NCI-H1694 treated with DMSO at 0.1 percent for 48 hours (cell line): ENCODE measurements at places on chromosomes 6 and 20.

DNA sequence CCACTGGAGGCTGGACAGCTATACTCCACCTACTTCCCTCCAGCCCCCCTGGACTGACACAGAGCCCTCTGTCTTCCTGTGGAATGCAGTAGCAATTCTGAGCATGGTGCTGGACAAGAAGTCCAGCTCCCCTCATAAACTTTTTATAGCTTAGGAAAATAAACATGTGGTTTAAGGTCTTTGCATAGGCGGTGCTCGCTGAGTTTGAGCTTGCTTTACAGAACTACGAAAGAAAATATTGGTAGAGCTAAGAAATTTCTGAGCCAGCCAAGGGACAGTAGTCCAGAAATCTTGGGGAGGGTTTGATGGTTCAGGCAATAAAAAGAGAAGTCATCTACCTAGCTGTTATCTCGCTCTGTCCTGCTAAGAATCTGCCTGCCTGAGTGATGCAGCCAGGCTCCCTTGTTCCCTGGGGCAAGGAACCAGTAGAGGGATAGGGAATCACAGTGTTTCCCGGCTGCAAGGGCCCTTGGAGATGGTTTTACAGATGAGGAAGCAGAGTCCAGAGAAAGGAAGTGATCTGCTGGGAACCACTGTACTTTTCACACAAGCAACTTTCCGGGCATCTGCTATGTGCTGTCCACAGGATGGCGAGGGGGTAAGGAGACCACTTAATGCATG, 343.4 kb downstream of the CDC5L start:
- DNase-seq: no peak

DNA sequence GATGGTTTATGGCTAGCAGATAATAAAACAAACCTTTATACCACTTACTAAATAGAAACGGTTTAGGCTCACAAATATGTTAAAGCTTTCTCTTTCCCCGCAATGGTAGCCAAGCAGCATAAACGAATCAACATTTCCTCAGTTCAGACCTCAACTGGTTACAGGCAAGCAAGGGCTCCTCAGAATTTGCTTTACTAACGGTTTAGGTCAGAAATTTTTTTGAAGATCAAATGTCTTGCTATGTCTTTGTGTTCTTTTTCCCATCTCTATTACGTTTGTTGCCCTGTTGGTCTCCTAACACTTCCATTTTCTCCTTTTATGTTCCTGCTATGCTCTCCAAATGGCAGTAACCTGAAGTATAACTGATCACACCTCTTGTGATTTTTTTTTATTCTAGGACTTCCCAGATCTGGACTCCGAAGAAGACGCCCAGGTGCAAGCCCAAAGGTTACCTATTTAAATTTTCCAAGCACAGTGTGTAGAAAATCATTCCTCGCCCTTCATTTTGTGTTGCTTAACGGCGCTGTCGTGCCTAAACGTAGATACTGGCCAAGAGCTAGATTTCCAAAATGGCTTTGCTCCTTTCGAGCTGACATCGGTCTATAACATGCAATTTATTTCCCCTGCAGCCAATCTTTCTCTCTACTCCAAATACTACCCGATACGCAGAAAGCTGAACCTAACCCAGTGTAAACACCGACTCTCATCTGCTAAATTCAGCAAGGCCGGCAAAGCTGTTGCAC, 717 bp upstream of the ASF1A start:
- DNase-seq: peak; percentile 76

DNA sequence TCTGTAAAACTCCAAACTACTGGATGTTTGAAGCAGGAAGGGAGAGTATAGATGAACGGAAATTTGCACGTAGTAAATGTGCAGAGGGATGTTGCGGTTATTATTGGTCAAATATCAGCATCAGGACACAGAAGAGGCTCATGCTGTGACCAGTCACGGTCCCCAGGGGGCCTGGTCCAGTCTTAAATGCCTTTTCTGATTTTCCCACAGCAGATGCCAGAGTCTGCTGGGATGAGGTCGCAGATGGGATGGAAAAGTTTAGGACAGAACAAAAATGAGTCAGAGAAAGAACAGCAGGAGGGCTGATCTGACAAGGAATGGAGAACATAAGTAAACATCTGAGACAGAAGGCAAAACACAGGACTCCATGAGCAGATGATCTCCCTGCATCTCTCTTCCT, 11.7 kb upstream of the SIRPG start:
- DNase-seq: no peak

GRCh38 chr6:41630946-41631345, 7.3 kb upstream of the MDFI start:
- DNase-seq: no peak

GRCh38 chr6:27251606-27252251, 4.2 kb downstream of the PRSS16 start:
- DNase-seq: peak; percentile 11

DNA sequence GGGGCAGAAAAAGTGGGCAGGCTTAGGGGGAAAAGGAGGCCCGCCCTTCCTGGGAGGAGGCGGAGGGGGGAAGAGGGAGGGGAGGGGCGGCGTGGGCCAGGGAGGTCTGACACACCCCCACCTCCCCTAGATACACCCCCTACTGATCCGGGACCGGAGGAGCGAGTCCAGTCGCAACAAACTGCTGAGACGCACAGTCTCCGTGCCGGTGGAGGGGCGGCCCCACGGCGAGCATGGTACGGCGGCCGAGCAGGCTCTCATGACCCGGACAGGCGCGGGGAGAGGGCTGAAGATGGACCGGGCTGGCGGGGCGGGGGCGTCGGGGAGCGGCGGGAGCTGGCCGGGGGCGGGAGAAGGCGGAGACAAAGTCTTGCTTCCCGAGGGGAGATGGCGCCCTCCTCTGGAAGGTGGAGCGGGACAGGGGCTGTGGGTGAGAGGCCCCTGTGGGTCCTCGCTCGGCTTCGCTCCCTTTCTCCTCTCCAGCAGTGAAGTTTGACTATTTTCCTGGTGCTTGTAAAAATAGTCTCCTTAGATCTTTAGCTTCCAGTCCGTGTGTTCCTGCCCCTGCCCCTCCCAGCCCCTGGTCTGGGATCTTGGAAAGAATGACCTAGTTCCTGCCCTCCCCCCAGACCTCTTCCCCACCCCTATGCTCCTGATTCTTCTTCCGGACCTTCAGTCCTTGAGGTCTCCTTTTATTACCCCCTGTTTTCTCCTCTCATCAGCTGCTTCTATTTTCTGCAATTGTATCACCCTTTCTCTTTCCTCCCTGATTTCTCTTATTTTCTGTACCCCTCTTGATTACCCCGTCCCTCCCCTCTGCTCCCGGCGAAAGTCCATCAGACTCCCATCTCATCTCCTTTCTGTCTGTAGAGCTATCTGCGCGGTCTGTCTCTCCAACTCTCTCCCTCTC, 6.1 kb downstream of the SYNGAP1 start:
- DNase-seq: peak; percentile 62

- no peak for DNase-seq
Measured at GRCh38 chr20:35979544-35979943, 11.2 kb downstream of the CNBD2 start.

DNA sequence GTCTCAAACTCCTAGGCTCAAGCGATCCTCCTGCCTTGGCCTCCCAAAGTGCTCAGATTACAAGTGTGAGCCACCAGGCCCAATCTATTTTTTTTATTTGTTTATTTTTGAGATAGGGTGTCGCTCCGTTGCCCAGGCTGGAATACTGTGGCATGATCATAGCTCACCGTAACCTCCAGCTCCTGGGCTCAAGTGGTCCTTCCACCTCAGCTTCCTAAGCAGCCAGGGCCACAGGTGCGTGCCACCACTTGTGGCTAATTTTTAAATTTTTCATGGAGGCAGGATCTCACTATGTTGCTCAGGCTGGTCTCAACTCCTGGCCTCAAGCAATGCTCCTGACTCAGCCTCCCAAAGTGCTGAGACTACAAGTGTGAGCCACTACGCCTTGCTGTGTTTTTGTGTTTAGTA, 9.8 kb downstream of the KIF3B start:
- no peak for DNase-seq

DNA sequence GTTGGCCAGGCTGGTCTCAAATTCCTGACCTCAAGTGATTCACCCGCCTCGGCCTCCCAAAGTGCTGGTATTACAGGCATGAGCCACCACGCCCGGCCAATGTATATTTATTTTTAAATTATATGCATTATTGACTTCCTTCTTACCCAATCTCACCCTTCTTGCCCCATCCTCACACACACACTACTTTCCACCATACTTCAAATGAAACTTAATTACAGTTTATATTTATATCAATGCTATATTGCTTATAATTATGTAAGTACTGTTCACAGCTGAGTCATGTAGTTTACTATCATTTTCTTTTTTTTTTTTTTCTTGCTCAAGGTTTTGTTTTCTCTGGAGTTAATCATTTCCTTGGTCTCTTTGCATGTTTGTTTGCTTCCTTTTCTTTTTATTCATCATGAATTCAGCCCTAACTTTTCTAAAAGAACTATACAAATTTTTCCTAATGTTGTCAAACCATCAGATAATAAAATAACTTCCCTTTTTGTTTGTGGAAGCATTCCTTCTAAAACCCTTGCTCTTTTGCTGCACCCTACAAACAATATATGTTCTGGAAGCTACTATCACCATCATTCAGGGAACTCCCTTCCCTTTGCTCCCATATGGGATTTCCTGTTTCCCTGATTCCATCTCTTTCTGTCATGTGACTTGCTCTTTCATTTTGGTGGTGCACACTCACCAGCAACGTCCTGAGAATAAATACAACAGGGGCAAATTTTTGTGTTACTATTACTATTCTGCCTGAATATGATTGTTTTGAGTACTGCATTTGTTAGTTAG, 201.7 kb upstream of the SASH1 start:
- DNase-seq: no peak

GRCh38 chr20:50731930-50732690, 730 bp downstream of the PARD6B start:
- no peak for DNase-seq

GRCh38 chr6:33271468-33272274, at the start of the genes RPS18 and VPS52:
Gene RPS18, plus strand, starts transcription at chr6:33272075. Its CDS starts 45 bp downstream, at chr6:33272120.
Gene VPS52, minus strand, starts transcription at chr6:33271876. Its CDS starts 201 bp downstream, at chr6:33271675.
- DNase-seq: peak; percentile 97

- no peak for DNase-seq
Measured at GRCh38 chr6:3355011-3355357, 96.2 kb downstream of the PSMG4 start.

GRCh38 chr20:61659994-61660346, 405.7 kb downstream of the TAF4 start:
- DNase-seq: no peak

DNA sequence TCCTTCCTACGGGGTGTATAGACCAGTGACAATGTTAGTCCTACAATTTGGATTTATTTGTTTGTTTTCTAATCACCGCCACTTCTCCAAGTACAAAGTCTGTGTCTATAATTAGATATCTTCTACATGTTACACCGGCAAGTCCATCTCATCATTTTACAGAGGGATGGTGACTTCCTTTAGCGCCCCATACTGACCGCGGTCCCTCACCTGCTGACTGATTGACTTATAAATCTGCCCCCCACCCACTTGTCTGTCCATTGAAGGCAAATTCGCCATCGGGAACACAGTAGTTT, 8.9 kb upstream of the NR2E1 start:
- DNase-seq: no peak

DNA sequence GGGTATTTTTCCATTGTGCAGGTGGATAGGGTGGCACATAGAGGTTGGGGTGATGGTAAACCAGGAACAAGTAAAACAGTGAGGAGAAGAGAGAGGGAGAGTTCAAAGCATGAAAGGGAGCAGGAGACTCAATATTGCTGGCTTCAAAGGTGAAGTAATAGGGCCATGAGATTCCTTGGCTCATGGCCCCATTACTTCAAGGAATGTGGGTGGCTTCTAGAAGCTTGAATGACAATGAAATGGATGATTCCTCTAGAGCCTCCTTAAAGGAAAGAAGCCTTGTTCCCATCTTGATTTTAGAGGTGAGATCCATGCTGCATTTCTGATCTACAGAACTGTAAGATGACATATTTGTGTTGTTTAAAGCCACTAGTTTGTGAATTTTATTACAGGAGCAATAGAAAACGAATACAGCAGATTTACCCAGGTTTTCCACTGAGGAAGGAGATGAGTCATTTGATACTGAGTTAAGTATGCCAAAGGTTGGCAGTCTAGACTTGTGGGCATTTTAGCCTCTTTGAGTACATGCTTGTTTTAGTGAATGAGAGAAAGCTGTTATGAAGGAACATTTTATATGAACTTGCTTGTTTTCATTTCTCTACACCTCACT, 110.4 kb downstream of the PLCB4 start:
- DNase-seq: no peak

- no peak for DNase-seq
Measured at GRCh38 chr6:25233226-25233625, 45.9 kb upstream of the CARMIL1 start.

DNA sequence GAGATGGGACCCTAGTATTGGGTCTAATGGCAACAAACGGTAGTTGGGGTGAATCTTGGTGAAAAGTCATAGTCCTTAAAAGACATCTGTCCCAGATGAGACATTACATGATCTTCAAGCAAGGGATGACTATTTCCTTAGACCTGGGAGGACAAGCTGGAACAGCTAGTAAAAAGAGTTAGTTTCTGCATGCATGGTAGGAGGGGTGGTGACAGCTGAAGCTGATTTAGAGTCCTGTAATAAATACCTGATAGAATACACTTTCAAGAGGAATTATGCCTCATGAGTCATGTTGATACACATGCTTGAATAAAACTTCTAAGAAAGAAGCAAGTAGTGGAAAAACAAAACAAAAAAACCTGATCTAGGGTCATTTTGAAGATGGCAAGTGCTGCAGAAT, 247.4 kb downstream of the CD109 start:
- no peak for DNase-seq

DNA sequence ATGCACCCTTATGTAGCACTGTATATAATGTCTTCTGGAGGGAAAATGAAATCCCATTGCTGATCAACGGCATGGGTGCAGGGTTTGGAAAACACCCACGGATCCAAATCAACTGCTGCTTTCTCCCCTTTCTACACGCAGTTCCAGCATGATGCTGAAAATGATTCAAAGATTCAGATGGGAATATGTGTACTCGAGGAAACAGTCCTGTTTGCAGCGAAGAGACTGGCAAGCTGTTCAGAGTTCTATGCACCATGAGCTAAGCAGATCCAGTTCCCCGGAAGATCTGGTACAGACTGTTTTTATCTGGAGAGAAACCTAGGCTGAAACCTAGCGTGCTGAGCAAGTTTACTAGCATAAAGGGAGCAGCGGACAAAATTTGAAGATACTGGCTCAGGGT, 47.9 kb upstream of the CDH4 start:
- no peak for DNase-seq

- DNase-seq: no peak
Measured at GRCh38 chr6:58419321-58419720, 1101.9 kb downstream of the PRIM2 start.

GRCh38 chr6:124868481-124868880, 93.8 kb upstream of the RNF217 start:
- DNase-seq: no peak
